ENCODE measurements at places on chromosomes 4 and X.

GRCh38 chrX:151985955-151986354 is 11.5 kb upstream of the GABRE start:
- no peak for DNase-seq

DNA sequence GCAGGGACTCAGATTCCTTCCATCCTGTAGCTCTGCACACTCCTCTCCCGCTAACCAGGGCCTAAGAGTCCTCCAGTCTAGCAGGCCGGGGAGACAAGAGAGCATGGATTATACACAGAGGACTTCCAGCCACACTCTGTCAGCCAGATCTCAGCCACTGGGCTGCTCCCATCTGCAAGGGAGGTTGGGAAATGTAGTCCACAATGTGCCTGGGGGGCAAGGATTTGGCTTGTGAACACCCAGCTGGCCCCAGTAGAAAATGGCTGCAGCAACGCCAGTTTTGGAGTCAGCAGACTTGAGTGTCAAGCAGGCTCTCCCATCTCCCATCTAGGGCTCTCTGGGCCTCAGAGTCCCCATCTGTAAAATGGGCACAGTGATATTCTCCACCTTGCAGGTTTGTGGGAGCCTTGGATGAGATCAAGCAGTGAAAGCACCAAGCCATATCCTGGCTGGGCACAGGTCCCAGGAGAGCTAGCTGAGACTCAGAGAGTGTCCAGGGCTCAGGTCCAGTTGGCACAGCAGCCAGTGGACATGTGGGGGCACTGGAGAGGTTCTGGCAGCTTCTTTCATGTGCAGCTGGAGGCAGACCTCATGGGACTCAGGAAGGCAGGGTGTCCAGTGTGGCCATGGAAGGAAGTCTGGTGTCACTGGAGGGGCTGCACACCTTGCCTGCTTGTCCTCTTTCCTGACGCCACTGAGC is 14.6 kb downstream of the PSAPL1 start:
- no peak for DNase-seq

GRCh38 chr4:57091657-57092162 is 18.5 kb downstream of the IGFBP7 start:
- no peak for DNase-seq

DNA sequence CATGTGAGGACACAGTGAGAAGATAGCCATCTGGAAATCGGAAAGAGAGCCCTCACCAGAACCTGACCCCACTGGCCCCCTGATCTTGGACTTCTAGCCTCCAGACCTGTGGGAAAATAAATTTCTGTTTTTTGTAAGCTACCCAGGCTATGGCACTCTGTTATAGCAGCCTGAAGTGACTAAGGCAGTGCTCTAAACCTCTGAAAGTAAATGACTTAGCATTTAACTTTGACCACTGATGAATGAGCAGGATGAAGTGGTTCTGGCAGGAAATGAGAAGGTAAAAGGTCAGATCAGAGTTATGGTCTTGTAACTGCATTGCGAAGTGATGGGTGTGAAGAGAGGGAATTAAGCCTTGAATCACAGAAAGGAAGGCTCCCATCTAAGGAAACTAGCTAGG is 17.0 kb downstream of the GPAT3 start:
- DNase-seq, result peak; percentile 77

DNA sequence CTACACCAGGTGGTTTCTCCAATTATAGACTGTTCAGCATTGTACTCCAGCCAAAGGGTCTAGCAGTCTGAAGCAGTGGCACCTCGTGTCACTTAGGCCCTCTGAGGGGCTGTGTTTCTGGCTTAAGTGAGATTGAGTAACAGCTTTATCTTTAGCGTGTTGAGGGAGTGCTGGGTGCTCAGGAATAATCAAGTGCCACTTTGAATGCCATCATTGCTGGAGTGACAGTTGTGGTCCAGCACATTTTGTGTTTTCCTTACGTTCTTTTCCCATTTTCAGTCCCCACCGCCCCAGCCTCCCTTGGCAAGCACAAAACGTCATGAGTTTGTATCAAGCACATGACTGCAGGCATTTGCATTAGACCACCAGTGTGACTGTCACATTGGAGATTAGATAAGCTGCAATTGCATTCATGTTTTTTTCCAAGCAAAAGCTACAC is 58.7 kb downstream of the FNIP2 start:
- no peak for DNase-seq

GRCh38 chr4:168917138-168917779 is 92.8 kb downstream of the CBR4 start:
- peak; percentile 65 for DNase-seq

- DNase-seq, result peak; percentile 82
These were observed 52.8 kb upstream of the PPP3CA start for GRCh38 chr4:101400096-101400495.

DNA sequence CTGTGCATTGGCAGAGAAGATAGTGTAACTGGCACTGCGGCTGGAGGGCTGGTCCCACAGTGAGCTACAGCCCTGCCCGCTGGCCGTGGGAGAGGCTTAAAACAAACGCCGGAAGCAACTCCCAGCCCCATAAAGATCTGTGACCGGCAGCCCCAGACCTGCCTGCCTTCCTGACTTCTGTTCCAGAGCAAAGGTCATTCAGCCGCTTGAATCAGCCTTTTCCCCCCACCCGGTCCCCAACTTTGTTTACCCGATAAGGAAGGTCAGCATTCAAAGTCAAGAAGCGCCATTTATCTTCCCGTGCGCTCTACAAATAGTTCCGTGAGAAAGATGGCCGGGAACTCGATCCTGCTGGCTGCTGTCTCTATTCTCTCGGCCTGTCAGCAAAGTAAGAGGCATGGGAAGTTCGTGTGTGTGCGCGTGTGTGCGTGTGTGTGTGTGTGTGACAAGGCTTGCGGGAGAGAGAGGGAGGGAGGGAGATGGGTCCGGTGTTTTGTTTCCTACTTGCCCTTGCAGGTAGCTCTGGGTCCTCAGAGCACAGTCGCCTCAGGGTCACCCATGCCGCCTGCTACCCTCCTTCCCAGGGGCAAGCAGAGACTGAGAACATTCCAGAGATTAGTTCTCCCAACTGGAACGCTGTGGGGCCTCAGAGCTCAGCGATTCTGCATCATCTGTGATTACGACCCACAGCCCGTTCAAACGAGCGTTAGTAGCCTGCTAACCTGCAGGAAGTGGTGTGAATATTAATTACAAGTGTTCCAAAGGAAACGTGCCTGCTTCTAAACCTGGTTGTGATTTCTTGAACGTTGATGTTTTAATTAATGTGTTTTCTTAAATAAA is at the start of gene MGST2:
Gene MGST2, plus strand, starts transcription at position 130 of the 840 bp plus-strand sequence. Its CDS starts 201 bp downstream, at position 331.
- DNase-seq, result peak; percentile 58

DNA sequence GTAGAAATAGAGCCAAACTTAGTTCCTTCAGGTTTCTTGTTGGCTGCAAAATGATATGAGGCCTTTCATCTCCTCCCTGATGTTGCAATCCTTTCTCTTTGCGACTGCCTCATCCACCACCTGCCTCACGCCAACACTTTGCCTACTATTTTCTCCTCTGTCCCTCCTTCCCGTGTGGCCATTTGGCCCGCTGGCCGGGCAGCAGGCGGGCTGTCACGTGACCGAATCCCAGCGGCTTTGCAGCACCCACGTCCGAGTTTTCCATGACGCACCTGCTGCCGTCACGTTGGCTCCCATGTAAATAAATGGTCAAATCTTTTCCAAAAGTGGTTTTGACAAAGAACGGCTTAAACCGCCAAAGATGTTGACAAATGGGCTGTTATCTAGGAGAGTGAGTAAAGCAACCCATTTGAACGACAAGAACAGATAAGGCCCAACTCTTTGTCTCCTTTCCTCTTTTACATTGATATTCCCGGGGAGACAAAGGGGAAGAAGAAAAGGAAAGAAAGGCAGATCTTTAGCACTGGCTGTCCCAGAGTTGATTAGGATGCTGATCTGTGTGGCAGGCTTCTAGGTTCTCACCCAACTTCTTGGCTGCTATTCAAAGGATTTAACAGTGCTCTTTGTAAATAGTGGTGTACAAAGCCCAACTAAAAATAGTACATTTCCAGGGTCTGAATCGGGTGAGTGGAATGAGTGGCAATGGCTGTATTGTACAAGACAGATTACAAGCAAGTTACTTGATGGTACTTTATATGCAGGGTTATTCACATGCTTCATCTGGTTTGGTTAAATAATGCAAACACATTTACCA is 174.2 kb upstream of the JADE1 start:
- DNase-seq, result no peak
